ENCODE measurements at places on chromosomes 1 and 21.

- no peak for DNase-seq
Observed at GRCh38 chr1:35264035-35264434, 4.5 kb upstream of the ZMYM4 start.

DNA sequence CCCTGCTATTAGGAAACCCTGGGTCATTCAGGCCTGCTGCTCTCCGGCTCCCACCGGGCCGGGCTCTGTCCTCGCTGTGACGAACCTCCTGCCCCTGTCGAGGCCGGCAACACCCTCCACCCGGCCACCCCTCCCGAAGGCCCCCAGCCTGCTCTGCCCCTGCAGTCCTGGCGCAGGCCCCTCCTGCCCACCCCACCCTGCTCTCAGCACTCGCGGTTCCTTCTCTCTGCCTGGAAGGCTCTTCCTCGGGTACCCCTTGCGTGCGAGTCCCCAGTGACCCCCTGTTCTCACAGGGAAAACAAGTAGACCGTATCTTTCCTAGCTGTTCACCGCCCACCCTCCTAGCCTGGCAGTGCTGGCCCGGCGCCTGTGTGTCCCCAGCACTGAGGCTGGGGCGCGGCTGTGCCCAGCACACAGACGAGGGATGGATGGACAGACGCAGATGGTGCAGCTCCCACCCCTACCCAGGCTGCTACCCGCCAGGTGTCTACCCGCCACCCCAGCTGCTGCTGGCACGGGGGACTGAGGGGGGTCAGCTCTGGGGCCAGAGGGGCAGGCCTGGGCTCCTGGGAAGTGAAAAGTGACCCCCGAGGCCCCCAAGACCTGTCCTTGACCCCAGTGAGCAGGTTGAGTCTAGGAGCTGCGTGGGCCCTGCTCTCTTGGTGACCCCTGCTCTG is 3.1 kb upstream of the VWA1 start:
- no peak for DNase-seq

GRCh38 chr1:223864084-223864483 is 18.3 kb upstream of the TP53BP2 start:
- DNase-seq = no peak

- DNase-seq = no peak
Observed at GRCh38 chr1:178939338-178940067, 68.6 kb upstream of the ANGPTL1 start.

GRCh38 chr1:17948594-17948993 is 159.0 kb upstream of the IGSF21 start:
- DNase-seq = no peak

DNA sequence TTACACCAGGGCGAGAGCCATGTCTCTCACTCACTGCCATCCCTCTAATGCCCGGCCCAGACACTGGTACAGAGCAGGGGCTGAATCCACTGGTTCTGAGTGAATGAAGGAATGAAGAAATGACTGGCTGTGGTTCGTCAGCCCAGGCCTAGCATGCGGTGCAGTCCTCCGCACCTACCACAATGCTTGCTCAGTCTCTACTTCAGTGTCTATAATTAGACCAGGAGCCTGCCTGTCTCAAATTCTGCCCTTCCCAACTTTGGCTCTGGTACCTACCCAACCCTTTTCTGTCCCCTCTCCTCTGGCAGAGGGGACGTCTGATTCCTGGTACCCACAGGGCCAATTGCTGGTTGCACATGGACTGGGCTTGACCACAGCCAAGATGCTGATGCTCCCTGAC is 118.2 kb upstream of the GRIK3 start:
- no peak for DNase-seq

DNA sequence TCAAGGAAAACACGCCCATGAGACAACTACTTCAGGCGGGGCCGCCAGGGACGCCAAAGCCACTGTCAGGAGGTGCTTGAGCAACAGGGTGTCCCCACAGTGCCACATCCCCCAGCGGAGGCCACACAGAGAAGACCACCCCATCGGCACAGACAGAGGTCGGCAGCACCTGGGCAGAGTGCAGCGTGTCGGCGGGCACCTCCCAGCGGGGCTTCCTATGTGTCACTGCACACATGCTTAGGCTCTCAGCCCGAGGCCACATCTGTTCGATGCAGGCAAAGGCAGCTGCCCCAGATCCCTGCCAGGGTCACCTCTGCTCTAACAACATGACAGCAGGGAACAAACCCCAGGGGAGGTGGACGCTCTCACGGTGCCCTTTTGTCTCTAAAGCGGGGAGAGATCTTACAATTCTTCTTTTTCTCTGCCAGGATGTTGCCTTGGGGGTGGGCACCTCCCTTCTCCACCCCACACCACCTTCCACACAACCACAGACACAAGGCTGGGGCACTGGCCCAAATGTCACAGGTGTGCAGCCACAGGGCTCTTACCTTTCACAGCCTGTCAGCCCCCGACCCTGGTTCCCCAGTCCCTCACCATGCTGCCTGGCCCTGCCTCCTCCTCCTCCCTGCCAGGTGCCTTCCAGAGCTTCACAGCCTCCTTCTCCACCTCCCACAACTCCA is 4.2 kb downstream of the KRTAP10-8 start:
- no peak for DNase-seq

DNA sequence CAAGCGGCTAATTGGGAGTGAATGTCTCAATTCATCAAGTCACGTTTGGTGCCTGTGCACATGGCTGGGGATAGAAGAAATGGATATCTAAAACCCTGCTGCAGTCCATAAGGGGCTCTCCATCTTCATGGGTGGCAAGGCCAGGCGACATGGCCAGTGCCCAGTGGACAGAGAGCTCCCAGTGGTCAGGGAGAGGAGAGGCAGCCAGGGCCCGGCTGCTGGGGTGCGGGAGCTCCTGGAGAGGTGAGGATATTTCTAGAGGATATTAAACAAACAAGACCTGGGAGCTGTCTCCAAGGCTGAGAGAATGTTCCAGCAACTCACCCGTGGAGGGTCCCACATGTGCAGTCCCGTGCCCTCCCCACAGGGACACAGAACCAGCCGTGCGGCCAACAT is 368.8 kb upstream of the C1orf174 start:
- no peak for DNase-seq

DNA sequence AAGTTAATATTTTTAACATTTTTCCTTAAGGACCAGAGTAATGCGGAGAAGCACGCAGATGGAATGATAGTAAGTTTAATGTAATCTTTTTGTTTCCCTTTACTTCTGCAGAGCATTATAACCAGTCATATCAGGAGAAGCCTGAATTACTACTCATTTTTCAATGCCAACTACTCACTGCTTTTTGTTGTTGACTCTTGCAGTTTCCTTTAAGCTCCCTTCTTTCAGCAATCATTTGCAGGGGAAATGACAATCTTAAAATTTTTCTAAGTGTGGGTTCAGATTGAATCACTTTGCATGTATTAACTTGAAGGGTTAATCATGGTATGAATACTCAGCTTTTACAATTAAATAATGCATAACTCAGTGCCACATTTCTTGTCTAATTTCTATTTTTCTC is 122.2 kb downstream of the NRDC start:
- no peak for DNase-seq

All from MG63 (cell line).